Stimulated activated CD8-positive, alpha-beta memory T cell treated with anti-CD3 and anti-CD28 coated beads, Interleukin-7, amount 100 ng/mL, for 4 hours (primary cell): ENCODE measurements at places on chromosomes 4 and X.

DNA sequence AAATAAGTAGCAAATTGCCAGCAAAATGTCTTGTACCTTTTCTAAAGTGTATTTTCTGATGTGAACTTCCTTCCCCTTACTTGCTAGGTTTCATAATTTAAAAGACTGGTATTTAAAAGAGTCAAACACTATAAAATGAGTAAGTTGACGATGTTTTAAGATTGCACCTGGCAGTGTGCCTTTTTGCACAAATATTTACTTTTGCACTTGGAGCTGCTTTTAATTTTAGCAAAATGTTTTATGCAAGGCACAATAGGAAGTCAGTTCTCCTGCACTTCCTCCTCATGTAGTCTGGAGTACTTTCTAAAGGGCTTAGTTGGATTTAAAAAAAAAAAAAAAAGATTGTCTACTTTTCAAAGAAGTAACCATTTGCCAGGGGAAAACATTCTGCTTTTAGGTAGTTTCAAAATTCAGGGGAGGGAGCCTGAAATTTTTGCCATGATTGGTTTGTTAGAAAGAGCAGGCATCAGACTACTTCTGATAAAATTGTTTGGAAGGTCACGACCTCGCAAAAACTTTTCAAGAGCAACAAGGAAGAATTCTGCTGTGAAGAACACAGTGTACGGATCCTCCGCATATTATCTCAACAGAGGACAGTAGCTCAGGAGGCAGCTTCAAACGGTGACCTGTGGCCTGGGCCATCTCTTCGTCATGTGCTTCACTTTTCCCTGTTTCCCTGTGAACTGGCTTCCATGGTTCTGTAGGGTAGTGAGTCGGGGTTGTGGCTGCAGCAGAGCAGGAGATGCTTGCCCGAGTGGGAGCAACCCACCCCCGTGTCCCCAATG is 66.1 kb downstream of the CDS1 start:
- DNase-seq, result no peak

DNA sequence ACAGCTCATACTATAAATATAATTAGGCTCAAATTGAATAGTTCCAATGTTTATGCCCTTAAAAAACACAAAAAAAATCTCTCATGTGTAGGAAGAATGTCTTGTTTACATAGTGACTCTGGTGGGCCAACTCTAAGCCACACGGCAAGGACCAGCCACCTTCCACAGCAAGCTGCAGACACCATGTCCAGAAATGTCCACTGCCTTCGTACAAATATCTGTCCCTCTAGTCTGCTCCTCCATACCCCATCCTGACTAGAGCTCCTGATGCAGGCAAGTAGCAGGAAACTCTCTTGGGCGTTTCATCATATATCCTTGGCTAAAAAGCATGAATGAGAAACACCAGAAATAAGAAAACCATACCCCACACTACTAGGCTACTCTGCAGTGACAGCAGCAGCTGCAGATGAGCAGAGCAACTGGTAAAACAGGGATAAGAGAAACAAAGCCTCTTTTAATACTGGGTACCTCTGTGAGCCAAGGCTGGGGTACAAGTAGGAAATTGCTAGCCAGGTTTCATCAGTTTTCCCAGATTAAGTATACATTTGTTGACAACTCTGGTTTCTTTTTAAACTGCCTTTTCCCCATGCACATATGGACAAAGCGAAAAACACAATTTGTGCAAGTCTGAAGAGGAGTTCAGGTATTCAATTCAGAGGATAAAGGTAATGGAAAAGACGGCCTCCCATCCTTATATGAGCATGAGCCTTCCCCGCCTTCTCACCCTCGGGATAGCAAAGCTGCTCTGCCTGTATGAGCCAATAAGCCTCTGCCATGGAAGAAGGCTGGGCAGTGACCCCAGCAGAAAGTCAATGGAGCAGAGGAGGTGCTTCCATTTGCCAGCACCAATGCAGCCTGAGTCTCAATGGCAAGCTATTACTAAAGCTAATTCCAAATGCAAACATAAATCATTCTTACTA is 245.4 kb downstream of the DCLK2 start:
- no peak for DNase-seq

DNA sequence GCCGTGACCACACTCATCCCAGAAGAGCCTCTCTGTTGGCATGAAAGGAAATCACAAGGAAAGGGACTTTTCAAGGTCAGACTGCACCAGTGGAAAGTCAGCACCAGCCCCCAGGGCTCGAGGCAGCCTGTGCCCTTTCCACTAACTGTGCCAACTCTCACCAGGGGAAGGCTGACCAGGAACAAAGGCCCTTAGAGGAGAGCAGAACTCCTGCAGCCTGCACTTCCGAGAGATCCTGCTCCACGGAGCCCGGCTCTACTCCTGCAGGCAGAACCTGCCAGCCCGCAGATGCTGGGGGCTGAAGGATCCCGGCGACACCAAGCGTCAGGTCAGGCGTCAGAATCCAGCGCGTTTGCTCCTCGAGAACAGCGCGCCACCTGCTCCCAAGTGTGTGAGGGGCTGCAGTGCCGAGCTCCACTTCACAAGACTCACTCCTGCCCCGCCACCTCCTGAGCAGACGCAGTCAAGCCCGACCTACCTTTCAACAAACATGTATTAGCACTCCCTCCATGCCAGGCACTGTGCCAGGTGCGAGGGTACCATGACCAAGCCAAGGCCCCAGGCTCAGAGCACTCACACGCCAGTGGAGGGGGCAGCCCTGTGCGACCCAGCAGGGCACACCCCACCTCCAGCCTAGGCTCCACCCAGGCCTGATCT is 13.6 kb upstream of the HELT start:
- DNase-seq, result no peak

GRCh38 chr4:140004549-140004895 is 149.5 kb downstream of the MAML3 start:
- no peak for DNase-seq

GRCh38 chr4:52933738-52934137 is 71.6 kb downstream of the RASL11B start:
- DNase-seq, result no peak

DNA sequence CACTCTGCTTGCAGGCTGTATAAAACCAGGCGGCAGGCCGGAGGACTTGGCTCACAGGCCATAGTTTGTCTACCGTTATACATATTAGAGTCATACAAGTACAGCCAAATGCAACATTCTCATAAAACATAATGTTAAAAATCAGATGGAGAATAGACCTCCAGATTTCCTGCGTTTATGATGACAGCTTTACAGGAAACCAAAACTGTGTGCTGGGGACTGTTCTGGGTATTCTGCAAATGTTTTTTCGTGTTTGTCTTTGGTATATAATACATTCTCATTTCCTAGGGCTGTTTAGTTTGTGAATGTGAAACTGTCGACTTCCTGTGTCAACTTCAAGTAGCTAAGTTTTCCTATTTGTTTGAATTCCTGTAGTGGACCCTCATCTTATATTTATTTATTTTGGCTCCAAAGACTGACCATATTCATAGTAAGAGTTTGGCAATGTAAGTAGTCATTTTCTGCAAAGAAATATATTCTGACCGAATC is 79.5 kb upstream of the FAM9C start:
- no peak for DNase-seq

- DNase-seq, result no peak
Observed at GRCh38 chr4:147994076-147994475, 262.2 kb downstream of the ARHGAP10 start.

GRCh38 chr4:182338063-182338462 is 94.9 kb downstream of the TENM3 start:
- DNase-seq, result no peak

DNA sequence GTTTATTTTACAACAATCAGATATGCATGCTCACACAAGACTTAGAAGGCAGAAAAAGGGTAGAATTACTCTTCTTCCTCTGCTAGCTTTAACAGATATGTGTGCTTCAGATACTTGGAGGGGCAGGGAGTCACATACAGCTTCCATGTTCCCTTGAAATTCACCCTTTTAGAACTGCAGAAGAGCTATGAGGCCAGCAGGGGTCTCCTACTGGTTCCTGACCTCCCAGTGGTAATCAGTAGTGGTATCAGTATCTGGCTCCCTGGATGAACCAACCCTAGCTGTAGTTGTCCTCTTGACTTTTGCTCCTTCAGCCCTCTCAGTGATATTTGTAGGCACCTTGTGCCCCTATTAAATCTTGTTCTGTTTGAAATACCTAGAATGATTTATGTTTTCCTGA is 81.5 kb downstream of the RCHY1 start:
- no peak for DNase-seq

DNA sequence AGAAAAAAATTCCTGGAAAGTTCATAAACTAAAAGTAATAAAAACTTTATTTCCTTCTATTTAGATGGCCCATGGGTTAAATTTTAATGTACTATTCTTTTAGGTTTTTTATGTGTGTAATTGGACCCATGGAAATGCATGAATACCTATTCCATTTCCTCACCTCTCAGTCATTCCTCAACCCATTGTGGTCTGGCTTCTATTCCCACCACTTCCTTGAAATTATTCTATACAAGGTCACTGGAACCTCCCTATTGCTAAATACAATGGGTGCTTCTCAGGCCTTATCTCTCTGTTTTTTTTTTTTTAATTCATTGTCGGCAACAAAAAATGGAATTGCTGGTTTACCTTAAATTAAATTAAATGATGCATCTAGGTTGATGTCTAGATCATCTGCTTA is 17.2 kb downstream of the SLC39A8 start:
- no peak for DNase-seq

DNA sequence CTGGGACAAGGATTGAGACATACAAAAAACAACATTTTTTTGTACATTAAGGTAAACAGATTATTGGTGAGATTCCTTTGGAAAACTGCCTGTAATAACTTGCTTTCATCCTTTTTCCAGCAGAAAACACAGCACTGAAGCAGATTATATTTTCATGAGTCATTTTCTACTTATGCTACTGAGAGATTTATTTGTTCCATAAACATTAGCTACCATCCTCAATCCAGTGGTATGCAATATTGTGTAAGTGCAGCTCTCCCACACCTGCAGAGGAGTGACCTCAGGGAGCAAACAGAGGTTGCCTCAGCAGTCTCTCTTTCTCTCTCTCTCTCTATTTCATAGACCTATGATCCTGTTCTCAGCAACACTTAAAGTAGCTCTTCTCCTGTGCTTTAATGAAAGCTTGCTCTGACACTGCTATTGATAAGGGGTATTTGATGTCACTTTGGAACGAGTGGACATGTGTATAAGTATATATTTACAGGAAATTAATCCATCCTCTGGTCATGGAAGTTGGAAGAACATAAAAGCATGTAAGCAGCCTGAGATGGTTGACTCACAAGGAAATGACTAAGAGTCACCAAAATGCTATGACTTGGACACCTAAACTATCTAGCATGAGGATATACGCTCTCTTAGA is 163.7 kb upstream of the SPANXC start:
- DNase-seq, result no peak

GRCh38 chr4:186298031-186298647 is 32.1 kb downstream of the F11 start:
- no peak for DNase-seq

DNA sequence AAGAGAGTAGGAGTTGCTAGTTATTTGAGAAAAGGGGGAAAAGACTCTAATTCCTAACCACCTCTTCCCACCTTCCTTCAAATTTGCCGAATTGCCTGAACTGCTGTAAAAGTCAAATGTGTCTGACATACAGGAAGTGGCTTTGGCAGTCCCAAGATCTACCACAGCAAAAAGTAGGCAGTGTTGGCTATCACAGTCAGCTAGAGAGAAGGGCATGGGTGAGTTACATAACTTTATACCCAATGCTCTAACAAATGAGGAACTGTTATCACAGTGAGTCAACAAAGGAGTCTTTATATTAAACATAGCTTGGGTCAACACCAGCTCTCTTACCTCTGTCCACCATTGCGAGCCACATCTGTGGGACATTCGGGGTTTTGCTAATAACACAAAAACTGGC is 2.4 kb upstream of the MBNL3 start:
- no peak for DNase-seq

- no peak for DNase-seq
Observed at GRCh38 chr4:76556452-76556851, 121.4 kb downstream of the SHROOM3 start.

DNA sequence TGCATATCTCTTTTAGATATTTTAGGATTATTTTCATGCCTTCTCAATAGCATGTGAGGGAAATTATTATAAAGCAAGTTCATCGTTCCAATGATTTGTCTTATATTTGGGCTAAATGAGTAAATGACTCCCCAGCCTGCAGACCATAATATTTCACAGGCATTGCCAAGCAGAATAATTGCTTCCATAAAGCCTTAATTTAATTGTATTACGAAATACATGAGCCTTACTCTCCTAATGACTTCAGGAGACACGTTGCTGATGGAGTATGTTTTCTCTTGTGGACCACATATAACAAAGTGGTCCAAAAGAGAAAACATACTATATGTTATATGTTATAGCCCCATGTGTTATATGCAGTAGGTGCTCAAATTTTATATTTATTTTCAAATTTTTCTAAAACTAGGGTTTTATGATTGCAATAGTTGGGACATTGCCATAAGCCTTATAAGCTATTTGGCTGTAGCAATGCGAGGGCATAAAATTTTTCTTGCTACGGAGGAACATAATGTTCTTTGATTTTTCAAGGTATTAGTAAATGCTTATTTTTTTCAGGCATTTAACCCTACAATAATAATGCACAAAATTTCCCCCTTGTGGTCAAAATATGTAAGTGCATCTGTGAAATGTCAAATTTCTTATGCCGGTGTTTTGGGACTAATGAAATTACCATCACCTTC is 26.2 kb upstream of the TMPRSS11D start:
- DNase-seq, result no peak

GRCh38 chrX:96611619-96612362 is 72.9 kb upstream of the DIAPH2 start:
- DNase-seq, result no peak

GRCh38 chr4:155904331-155904730 is 835 bp downstream of the TDO2 start:
- no peak for DNase-seq

DNA sequence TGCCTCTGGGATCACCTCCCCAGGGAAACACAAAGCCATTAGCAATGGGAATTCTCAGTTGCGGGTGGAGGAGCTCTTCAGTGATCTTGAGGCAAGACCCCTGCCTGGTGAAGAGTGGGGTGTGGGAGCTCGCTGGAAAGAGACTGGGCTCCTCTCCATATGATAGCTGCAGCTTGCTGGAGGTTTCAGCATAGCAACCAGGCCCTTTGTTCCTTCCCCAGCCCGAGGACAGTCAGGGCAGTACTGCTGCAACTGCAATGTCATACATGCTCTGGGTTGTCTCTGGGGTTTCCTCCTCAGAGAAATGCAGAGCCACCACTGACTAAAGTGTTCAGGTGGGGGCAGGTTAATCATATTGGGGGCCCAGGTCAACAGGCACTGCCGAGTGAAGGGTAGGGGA is 81.3 kb downstream of the ARHGAP24 start:
- no peak for DNase-seq

DNA sequence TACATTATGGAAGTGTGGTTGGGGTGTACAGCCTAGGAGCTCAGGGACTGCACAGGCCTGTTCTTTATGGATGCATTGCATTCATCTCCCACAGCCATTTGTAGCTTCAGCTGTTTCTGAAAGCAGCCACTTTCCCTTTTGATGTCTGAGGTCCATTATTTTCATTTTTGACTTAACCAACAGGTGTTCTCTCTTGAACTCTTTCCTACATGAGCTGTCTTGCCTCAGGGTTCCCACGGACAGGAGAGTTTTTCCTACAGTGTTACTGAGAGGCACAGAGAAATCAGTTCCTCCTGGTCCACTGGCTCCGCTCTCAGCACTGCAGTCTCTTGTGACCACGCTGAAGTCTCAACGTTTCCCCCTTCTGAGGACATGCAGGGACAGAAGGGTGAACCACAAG is 87.2 kb downstream of the RASL11B start:
- no peak for DNase-seq

GRCh38 chrX:48470833-48471118 is 716 bp upstream of the SLC38A5 start:
- no peak for DNase-seq

GRCh38 chr4:137417676-137418075 is 114.6 kb downstream of the PCDH18 start:
- no peak for DNase-seq
